Activated T-helper 2 cell treated with anti-CD3 and anti-CD28 coated beads, Interferon-gamma antibody, Interleukin-2, Interleukin-4, amounts not matched to agents 10 μg/mL and 5 μg/mL and 100 μg/mL, durations not matched to agents 14 hours and 24 hours and 36 hours (primary cell): ENCODE measurements at places on chromosomes 12 and 14. TPM values are rescaled to one million over a fixed set of nuclear protein-coding genes. Genes with fewer than 3 reads are reported as not detected.

The C12orf75 gene
- total RNA-seq = 246 and 252 TPM in 2 replicates

The DNAJC22 gene
- total RNA-seq = 0.09 TPM in 1 of 2 replicates, not detected in the other

DNA sequence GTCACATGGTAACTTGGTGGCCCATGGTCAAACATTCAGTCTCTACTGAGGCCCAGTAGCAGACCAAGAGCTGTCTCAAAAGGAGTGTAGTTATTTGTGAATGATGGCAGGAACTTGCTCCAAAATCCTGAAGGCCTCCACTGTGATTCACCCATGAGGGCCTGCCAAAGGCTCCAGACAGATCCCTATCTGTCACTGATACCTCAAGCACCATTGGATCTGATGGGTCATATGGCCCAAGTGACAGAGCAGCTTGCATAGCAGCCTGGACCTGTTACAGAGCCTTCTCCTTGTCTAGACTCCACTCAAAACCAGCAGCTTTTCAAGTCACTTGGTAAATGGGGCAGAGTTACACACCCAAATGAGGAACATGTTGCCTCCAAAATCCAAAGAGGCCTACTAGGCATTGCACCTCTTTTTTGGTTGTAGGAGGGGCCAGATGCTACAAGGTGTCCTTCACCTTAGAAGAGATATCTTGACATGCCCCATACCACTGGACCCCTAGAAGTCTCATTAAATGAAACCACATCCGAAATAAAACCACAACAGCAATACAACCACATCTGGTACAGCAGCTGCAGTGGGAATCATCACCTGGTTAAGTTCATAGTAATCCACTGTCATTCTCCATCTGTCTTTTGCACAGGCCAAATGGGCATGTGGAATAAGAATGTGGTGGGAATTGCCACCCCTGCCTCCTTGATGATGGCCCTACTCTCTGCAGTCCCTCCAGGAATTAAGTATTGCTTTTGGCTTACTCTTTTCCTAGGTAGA is 150.4 kb upstream of the MAX start:
- H3K36me3 ChIP-seq = no peaks in the 10 kb centered on the region
- no peak for DNase-seq
- H3K27ac ChIP-seq = no peak overlapping the region
- peaks cover 10% of the 10 kb centered on the region for H3K4me1 ChIP-seq
- no peak overlapping the region for H3K4me3 ChIP-seq

DNA sequence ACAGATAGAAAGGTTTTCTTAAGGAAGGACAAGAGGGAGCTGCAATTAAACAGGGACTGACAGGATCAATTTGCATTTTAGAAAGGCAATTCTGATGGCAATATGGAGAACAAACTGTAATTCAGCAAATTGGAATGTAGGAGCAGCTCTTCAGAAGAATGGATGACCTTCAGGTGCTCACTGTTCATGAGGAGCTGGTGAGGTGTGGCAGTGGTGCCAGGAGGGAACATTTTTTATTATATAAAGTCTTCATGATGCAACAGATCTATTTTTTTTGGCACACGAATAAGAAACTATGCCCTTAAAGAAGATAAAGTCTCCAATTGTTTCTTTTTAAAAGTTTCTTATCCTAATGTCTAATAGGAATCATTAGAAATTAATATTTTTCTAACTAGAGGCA is 151.7 kb downstream of the SLC38A4 start:
- H3K4me1 ChIP-seq = peaks cover 17% of the 10 kb centered on the region
- H3K27ac ChIP-seq = no peak overlapping the region
- H3K27me3 ChIP-seq = peaks cover 5% of the 10 kb centered on the region
- H3K4me3 ChIP-seq = no peak overlapping the region

- peaks cover 2% of the 10 kb centered on the region for H3K27me3 ChIP-seq
- H3K4me1 ChIP-seq = no peaks in the 10 kb centered on the region
- no peak for DNase-seq
- H3K27ac ChIP-seq = no peak overlapping the region
- H3K36me3 ChIP-seq = no peaks in the 10 kb centered on the region
- H3K4me3 ChIP-seq = no peak overlapping the region
Measured at GRCh38 chr12:109267361-109267760, 41.7 kb downstream of the FOXN4 start.

- H3K4me1 ChIP-seq = no peaks in the 10 kb centered on the region
- H3K36me3 ChIP-seq = no peaks in the 10 kb centered on the region
- H3K4me3 ChIP-seq = no peak overlapping the region
- no peak overlapping the region for H3K27ac ChIP-seq
Measured at GRCh38 chr12:9072481-9073038, 43.2 kb downstream of the A2M start.
